Fibroblast of the aortic adventitia (primary cell): ENCODE measurements at places on chromosomes 12 and 14. TPM values are rescaled to one million over a fixed set of nuclear protein-coding genes. Genes with fewer than 3 reads are reported as not detected.

DNA sequence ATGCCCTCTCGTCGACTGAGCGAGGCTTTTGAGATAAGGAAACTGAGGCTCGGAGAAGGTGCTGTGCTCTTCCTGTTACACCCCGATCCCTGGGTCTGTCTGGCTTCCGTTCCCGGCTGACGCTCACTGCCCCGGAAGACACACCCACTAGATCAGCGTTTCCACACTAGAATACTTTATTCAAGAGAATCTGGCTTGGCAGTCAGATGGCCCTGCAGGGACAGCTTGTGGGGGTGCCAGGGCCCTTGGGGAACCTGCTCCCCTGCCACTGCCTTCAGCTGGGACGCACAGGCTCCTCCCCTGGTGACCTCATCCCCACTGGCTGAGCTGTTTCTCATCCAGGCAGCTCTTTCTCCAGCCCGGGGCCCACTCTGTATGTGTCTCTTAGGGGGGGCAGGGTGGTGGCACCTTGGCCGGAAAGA lies 13.7 kb downstream of the PGF start:
- DNase-seq: peak; percentile 39

GRCh38 chr12:62701492-62701891 lies 233.5 kb downstream of the PPM1H start:
- no peak for DNase-seq

GRCh38 chr14:71666571-71667145 lies 265.6 kb upstream of the RGS6 start:
- no peak for DNase-seq

- DNase-seq: peak; percentile 38
Observed at GRCh38 chr12:118164798-118165486, 29.0 kb downstream of the PEBP1 start.

The SERPINA1 gene
- not detected in 2 replicates for total RNA-seq

DNA sequence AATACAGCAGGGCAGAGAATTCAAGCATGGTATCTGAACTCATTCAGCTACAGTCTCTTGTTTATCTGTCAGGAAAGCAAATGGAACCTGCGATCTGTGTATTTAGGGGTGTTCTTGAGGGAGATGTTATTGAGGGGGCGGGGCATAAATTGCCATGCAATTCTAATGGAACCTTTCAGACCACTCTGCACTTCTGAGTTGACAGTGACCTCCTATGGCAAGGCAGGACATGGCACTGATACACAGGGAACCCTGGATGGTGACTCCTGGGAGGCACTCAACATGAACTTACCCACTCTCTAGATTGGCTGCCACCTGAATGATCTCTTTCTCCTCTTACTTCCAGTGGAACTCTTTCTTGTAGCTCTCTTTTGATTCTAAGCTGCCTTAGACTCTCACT lies 787.3 kb downstream of the VRK1 start:
- DNase-seq: no peak

The BICD1 gene
- 7.7 and 17.9 TPM in 2 replicates for total RNA-seq

GRCh38 chr12:9948606-9949296 lies 16.6 kb upstream of the CLEC2A start:
- DNase-seq: no peak

DNA sequence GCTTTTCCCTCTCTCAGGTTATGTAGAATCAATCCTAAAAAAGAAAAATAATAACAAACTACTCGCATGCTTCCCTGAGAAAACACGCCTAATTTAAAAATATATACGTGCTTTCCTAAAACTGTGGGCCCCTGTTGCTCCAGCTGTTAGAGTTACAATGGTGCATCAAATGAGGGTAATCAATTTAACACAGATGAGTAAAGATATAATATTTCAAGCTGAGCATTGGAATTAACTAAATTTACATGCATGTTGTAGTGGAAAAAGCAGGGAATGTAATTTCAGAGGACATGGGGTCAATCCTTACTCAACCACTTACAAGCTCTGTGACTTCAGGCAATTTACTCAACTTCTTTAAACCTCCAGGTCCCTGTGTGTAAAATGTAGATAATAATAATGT lies 22.4 kb upstream of the LGR5 start:
- DNase-seq: no peak

DNA sequence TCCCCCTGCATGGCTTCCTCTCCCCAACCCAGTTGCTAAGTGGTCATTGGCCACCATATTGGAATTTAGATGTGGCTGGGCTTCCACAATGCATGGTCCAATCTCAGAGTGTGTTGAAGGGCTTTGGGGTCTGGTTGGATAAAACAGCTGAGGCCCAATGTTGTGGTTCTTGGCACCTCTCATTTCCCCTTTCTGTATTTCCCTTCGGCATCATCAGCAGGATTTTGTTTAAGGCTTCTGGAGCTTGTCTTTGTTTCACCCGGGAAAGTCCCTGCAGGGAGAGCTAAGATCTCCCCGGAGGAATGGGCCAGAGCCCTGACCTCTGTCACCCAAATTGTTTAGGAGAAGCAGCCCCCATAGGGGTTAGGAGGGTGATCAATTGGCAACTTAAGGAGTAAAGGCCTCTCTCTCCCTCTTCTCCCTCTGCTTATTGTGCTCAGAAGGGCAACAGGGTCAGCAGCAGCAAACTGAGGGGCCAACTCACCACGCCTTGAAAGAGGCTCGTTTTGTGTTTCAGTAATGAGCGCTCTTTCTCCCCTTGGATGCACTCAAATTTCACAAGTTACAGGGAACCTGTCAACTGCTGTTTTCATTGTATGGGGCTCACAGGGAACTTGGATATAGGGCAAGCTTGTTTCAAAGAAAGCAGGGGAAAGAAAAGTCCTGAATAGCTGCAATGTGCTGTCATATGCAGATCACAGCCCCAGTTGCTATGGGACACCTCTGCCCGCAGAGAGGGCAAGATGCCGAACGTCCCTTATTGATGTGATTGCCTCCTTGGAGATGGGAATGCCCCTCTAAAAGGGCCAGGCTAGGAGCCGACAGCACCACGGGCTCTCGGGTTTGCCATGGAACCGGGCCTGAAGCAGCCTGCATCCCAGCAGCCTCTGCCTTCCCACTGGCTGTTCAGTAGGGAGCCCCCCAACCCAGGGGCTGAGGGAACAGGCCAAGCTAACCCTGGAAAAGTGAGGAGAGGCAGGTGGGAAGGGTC lies 223.7 kb downstream of the ZFP36L1 start:
- no peak for DNase-seq

DNA sequence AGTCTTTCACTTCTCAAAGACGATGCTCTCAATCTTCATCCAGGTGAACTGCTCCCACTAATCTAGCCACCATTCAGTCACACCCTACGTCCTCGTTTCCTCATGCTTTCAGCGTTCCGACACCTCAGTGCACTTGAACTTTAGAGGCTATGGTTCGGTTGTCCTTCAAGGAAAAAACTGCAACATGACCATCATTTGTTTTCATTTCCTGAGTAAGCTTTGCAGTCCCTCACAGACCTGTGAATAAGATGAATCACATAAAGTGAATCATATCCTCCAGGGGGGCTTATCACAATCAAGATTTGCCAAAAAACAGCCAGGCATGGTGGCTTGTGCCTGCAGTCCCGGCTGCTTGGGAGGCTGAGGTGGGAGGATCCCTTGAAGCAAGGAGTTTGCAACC lies 80.2 kb downstream of the TMCC3 start:
- peak; percentile 56 for DNase-seq

DNA sequence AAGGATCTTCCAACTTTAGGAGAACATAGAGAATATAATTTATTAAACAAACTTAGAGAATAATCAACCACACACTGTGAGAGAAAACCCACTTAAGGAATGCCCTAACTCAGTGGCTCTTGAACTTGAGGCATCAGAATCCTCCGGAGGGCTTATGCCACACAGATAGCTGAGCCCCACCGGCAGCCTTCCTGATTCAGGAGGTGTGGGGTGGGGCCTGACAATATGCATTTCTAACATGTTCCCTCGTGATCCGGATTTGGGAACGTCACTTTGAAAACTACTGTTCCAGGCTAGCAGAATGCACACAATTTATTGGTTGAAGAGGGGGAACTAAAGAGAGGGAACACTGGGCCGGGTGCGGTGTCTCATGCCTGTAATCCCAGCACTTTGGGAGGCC lies 2.0 kb upstream of the SOAT2 start:
- DNase-seq: no peak

GRCh38 chr12:48782457-48783395 lies 6.2 kb downstream of the ADCY6 start:
- no peak for DNase-seq

DNA sequence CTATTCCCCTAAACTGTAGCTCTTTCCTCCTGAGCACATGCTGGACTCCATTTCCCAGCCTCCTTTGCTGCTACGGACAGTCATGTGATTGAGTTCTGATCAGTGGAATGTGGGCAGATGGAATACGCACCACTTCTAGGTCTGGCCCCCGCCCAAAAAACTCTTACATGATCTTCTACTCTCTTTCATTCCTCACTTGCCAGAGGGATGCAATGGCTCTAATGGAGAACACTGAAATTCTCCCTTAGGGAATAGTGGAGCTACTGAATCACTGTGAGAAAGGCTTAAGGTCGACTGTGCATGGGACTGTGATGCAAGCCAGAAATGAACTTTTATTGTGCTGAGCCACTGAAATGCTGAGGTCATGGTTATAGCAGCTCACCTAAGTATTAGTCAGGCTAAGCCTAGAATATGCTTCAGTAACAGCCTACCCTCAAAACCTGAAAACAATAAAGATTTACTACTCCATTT lies 13.0 kb upstream of the TMED2 start:
- DNase-seq: peak; percentile 86

The SALL2 gene
- total RNA-seq: 5.3 and 9.0 TPM in 2 replicates

- DNase-seq: no peak
Observed at GRCh38 chr12:98123021-98123461, 392.3 kb upstream of the TMPO start.

The IL22 gene
- not detected in 2 replicates for total RNA-seq

DNA sequence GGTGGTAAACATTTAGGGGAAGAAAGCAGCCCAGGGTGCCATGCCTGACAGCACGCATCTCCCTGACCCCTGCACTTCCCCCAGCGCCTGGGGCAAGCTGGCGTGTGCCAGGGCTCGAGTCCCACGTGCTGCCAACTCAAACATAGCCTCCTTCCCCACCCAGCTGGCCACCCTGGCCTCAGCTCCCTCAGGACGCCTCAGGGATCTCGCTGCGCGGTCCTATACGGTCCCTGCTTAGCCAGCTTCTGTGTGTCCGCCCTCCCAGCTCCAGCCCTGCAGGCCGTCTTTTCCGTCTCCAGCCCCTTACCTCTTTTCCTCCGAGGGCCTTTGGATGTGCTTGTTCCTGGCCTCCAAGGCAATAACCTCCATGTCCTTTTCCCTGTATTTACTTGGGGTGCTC lies 71.0 kb downstream of the TESC start:
- DNase-seq: no peak

- DNase-seq: peak; percentile 81
Observed at GRCh38 chr12:28172434-28173030, 17.7 kb upstream of the CCDC91 start.

The CDCA3 gene
- 23.5 TPM in 1 of 2 replicates, not detected in the other for total RNA-seq

- DNase-seq: no peak
Observed at GRCh38 chr14:53613404-53614253, 343.0 kb downstream of the BMP4 start.

GRCh38 chr14:93199031-93199430 lies 7.8 kb downstream of the GON7 start:
- no peak for DNase-seq

GRCh38 chr14:20624495-20625070 lies 16.9 kb downstream of the OR6S1 start:
- peak; percentile 65 for DNase-seq

DNA sequence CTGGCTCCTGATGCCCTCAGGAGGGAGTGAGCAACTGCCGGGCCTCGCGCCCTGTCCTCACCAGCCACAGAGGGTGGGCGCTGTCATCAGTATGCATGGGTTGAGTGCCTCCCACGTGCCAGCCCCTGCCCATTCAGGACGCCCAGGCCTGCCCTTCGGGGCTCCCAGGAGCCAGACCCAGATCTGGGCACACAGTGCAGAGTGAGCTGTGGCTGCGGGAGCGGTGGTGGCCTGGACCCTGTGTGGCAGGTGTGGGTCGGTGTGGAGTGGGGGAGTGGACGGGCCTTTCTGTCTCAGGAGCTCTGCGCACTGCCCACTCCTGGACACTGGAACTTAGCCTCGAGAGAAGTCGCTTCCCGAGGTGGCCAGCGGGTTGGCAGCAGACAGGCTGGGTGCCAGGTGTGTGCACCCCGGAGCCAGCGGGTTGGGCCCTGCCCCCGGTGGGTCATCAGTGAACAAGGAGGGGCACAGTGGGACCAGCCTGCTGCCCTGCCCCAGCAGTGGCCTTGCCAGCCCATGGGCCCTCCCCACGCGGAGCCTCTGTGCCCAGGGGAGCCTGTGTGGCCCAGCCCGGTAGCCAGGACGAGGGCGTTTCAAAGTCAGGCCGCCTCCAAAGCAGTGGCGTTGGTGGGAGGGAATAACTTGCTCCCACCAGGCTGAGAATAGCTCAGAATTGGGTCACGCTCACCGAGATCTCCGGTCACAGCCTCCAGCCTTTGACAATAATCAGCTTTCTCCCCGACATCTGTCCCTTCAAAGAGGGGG lies 9.5 kb downstream of the TRMT61A start:
- no peak for DNase-seq

The ADCK1 gene
- total RNA-seq: 5.2 and 8.7 TPM in 2 replicates

DNA sequence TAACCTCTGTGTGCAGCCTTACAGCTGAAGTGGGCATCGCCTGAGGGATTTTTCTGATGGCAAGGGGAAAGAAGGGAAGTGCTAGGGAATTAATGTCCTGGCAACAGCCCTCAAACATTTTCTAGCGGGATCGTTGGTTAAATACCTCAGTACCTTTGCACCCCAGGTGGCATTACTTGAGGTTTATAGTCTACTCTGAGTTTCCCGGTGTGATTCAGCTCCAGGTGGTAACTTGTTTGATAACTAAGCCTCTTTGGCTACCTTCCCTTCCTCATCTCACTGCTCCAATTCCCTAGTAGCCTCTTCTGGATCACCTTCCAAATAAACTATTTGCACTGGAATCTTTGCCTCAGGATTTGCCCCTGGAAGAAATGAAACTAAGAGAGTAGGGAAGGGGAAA lies 237.0 kb upstream of the SSTR1 start:
- no peak for DNase-seq

- no peak for DNase-seq
Observed at GRCh38 chr12:1517734-1518525, 76.5 kb downstream of the FBXL14 start.

GRCh38 chr12:89919241-89919906 lies 210.7 kb upstream of the ATP2B1 start:
- DNase-seq: no peak

- peak; percentile 68 for DNase-seq
Observed at GRCh38 chr12:69024413-69024812, 91.4 kb upstream of the CPM start.

The FSCB gene
- total RNA-seq: 0.09 and 1.4 TPM in 2 replicates

GRCh38 chr12:16618256-16618655 lies 12.3 kb upstream of the LMO3 start:
- DNase-seq: no peak

DNA sequence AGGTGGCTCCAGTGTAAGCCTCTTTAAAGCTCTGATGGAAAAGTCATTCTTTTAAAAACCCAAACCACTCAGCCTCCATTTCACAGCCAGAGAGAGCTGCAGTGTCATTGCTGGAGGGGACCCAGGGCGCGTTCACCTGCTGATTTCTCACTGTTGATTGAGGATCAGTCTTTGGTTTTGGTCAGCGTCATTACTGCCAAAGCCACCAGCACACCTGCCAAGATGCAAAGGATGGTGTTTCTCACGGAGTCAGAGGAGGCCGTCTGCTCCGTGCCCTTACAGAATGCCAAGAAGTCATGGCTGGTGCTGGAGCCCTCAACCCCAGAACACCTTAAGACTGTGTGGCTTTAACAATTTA lies 32.8 kb upstream of the BATF start:
- DNase-seq: no peak
